Central memory CD8-positive, alpha-beta T cell (primary cell): ENCODE measurements at places on chromosomes 13 and 19.

DNA sequence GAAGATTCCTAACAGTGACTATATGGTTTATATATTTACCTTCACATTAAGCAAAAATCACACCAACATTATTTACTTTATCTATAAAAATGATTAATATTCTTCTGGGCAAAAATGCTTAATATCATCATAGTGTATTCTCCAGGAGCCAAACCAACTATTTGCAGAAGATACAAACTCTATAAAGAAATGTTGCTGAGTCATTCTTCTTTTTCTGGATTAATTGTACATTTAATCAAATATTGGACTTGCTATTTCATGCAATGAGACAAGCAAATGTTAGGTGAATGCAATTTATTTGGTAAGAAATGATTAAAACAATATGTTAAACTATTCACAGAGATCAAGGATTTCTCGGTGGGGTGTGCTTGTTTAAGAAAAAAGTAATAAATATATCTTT is 1075.8 kb downstream of the PCDH9 start:
- DNase-seq: no peak

- DNase-seq: no peak
Observed at GRCh38 chr19:47992070-47992469, at the start of gene BSPH1. TSS of gene BSPH1 (minus strand) at chr19:47992170. CDS start at chr19:47992081, 89 bp downstream.

DNA sequence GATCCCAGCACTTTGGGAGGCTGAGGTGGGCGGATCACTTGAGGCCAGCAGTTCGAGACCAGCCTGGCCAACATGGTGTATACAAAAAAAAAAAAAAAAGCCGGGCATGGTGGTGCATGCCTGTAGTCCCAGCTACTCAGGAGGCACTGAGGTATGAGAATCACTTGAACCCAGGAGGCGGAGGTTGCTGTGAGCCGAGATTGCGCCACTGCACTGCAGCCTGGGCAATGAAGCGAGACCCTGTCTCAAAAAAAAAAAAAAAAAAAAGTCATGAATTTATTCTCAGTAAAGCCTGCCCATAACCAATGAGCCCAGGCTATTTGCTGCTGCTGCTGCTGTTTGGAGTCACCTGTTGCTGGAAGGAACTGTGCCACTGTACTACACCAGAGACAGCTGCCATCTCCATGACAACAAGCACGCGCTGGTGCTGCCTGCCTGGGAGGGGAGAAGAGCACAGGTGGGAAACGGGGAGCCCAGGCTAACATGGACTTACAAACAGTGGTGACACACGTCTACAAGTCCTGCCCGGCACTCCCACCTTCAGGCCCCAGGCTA is 11.3 kb downstream of the ZFR2 start:
- no peak for DNase-seq

DNA sequence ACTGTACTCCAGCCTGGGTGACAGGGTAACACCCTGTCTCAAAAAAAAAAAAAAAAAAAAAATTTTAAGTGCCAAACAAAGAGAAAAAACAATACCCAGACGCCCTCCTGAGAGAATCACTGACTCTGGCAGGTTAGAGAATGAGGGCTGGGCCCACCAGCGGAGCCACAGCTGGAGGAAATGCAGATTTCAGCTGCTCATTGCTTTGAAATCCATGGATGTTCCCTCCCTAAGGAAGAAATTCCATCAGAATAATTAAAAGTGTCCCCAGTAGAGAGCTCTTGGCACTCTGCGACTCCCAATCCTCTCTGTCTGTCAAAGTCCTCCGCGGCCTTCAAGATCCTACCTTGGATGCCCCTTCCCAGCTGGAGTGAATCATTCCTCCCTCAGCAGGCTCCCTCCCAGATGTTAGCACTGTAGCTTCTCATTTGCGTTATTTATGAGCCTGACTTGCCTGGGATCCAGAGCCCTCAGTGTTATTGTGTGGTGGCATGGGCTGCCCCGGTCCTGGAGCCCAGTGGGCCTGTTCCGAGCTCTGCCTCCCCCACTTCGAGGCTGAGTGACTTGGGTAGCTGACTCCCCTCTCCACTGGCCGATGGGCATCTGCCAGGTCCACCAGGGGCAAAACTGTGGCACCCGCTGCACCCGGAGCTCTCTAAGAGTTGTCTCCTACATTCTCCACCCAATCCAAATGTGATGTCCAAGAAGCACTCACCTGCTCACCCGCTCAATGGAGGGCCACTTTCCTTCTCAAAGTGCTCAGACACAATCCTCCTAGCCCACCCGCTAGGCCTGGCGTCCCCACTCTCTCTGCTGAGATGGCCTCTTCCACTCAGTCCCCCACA is 47.0 kb downstream of the SERP2 start:
- no peak for DNase-seq

DNA sequence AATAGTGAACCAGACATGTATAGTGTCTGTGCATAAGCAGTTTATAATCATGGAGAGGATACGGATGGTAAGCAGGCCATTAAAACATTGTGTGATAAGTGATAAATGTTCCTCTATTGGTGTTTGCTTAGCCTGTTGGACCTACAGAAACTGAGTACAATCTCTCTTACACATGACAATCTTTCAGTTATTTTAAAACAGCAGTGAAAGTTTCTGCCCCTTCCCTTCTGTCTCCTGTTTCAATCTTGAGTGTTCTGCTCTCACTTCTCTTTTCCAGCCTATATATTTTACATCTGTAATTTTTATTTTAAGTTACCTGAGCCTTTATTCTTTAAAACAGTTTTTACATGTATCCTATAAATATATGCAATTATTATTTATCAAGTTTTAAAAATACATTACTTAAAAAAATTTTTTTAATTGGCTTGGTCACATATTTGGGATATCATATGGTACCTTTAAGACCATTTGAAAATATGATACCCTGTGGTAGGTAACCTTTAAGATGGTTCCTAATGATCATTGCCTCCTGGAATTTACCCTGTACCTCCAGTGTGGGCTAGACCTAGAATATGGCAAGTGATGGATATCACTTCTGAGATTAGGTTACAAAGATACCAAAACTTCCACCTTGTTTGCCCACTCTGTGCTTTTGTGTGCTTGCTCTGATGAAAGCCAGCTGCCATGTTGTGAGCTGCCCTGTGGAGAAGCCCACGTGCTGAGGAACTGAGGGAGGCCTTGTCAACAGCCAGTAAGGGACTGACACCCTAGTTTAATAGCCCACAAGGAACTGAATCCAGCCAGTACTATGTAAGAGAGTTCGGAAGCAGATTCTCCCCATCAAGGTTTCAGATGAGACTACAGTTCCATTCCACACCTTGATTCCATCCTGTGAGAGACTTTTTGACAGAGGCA is 99.3 kb downstream of the DHRS12 start:
- DNase-seq: no peak

- DNase-seq: no peak
Observed at GRCh38 chr13:43744261-43745031, 42.3 kb downstream of the ENOX1 start.

DNA sequence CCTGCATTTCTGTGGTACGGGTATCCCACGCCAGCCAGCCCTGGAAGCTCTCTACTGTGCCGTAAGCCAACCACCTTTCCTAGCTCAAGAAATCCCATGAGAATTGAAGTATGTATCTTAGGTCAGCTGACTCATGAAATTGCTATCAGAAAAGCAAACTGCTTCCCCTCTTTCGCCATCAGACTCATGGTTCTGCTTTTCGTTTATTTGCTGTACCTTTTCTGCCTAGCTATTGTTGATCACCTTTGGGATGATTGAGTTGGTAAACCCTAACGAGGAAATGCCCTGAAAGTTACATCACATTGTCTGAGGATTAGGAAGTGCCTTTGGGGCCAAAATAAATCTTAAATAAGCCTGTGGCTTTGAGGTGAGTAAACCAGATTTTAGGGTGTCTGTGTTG is at the start of gene ADGRE3:
ADGRE3 (minus strand) TSS at position 81 of the 400 bp plus-strand sequence; CDS start at position 7, 74 bp downstream.
- DNase-seq: no peak

GRCh38 chr13:24196593-24197197 is 36.2 kb downstream of the SPATA13 start:
- no peak for DNase-seq

- no peak for DNase-seq
Observed at GRCh38 chr19:16585094-16585801, 13.0 kb upstream of the SLC35E1 start.

GRCh38 chr19:52345162-52345561 is 9.1 kb downstream of the ZNF610 start:
- DNase-seq: no peak

- DNase-seq: no peak
Observed at GRCh38 chr13:50128428-50128931, 113.2 kb downstream of the KCNRG start.
